ENCODE measurements at places on chromosomes 3 and 15.
A peak's percentile ranks its signal among the peaks of the same experiment; 100 is the strongest.

DNA sequence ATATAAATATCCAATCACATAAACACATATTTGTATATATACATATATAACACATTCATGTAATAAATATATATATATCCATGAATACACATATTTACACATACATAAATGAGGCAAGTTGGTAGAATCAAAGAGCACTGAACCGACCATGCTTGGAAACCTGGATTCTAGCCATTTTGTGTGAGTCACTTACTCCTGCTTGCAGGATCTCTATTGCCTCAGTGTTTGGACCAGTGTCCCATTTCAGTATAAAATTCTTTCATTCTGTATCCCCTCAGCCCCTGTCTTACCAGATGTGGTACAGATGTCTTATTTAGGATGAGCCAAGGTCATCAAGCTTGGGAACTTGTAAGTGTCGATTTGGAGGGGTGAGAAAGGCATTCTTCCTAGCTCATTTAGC, 391.4 kb upstream of the FRG2C start:
- no peak for DNase-seq

GRCh38 chr15:48283396-48284145, 47.7 kb upstream of the DUT start:
- no peak for DNase-seq

- DNase-seq = peak; percentile 0
Measured at GRCh38 chr3:160140756-160141155, 84.5 kb upstream of the C3orf80 start.

DNA sequence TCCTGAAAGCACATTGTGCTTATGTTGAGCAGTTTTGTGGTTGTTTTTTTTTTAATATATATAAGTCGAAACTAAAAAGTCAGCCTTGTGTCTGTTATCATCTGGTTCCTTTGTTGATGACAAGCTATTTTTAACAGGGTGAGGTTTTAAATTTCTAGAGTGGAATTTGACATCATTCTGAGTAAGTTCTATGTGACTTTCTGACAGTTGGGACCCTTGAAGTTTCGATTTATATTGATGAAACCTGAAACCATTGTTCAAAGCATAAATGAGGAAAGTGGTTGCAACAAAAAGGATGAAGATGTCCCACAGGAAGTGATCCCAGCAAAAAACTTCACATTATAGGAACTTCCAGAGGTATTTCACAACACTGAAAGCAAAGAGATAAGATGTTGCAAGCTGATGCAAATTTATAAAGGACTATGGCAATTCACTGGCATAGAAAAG, 94.0 kb downstream of the CYP19A1 start:
- DNase-seq = no peak

DNA sequence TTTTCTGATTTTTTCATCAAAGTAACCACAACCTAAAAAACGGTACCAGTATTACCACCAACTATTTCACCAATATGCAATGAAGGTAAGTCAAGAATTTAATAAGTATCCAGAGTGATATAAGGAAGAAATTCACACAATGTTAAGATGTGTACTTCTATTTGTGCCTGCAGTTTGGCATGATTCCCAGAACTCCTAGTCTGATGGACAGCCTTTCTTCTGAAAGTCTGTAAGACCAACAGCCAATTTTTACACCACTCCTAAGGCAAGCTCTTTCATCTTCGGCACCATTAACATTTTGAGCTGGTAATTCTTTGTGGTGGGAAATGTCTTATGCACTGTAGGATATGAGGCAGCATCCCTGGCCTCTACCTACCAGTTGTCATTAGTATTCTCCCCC, 108.3 kb downstream of the VPS13C start:
- no peak for DNase-seq

Measured in stimulated activated CD8-positive, alpha-beta memory T cell treated with anti-CD3 and anti-CD28 coated beads, Interleukin-7, amount 100 ng/mL, for 24 hours (primary cell).